NCI-H1105 treated with DMSO at 0.1 percent for 48 hours (cell line): ENCODE measurements at places on chromosomes 13 and 19.

- no peak for DNase-seq
Observed at GRCh38 chr19:4515732-4516131, 2.6 kb downstream of the PLIN4 start.

- no peak for DNase-seq
Observed at GRCh38 chr19:48413879-48414587, 20.6 kb downstream of the GRIN2D start.

GRCh38 chr19:30349131-30349730 lies 23.0 kb upstream of the ZNF536 start:
- peak; percentile 8 for DNase-seq

DNA sequence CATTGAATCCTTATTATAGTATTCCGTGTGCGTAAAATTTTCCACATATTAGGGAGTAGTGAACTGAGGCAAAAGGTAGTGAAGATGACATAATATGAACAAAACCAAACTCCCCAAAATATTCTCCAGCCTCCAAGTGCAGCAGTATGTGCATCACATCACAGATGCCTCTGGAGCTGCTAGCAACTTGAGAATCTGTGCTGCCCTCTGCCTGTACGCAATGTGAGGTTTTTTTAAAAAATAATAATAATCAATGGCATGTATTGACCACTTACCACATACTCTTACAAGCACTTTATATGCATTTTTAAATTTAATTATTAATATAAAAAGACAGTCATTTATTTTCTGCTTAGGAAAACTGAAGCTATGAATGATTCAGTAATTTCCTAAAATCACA lies 583.0 kb upstream of the SPRY2 start:
- DNase-seq, result no peak

DNA sequence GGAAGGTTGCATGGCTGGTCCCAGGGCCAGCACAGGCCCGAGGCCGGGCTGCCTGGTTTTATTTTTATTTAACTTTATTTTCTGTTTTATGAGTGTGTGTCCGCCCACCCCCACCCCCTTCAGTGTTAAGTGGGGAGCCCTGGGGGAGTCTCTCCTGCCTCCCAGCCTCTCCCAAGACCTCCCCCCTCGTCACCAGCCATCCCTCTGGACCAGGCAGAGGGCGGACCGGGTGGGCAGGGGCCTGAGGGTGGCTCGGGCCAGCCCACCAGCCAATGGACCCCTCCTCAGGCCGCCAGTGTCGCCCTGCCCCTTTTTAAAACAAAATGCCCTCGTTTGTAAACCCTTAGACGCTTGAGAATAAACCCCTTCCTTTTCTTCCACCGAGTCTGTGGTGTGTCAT lies 531 bp upstream of the TGFBR3L start:
- DNase-seq, result no peak

DNA sequence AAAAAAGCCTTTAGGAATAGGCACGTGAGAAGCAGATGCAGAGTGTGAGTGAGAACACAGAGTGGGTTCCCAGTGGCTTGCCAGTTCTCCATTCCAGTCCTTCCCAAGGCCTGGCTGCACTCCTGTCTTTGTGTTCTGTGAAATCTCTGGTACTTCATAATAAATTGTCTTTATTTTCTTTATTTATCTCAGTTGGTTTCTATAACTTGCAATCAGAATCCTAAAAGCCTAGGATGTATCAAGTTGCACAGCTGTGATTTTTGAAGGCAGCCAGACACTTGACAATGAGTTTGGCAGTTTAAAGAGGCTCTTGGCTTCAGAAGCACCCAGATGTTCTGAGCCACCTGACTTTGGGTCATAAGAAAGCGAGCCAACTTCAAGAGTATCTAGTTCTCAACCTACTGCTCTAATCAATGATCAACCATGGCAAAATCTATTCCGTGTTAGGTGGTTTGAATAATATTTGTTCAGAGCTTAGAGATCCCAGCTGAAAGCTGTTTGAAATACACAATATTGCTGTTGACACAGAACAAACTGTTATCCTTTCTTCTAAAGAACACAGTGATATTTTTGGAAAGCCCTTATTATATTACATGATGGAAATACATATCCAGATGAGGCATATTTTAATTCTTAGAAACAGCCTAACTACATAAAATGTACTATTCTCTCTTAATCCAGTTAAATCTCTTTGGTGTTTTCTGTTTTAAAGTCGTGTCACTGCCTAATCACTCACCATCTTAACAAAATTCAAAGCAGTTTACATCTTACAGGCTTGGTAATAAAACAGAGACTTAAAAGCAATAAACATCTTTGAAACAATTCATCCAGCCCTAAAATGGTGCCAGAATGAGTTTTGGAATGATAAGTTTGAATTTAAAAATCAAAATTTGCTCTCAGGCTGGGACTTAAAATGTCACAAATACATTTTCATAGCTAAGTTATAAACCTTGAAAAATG lies 483.0 kb upstream of the NBEA start:
- no peak for DNase-seq
